Stimulated activated CD4-positive, alpha-beta T cell treated with anti-CD3 and anti-CD28 coated beads, Interleukin-15, amount 100 ng/mL, for 1 hour (primary cell): ENCODE measurements at places on chromosomes 2 and 18.

GRCh38 chr2:71686781-71687180 lies 233.4 kb downstream of the DYSF start:
- DNase-seq = no peak

GRCh38 chr2:110866466-110866865 lies 134.1 kb downstream of the ACOXL start:
- DNase-seq = peak; percentile 31

DNA sequence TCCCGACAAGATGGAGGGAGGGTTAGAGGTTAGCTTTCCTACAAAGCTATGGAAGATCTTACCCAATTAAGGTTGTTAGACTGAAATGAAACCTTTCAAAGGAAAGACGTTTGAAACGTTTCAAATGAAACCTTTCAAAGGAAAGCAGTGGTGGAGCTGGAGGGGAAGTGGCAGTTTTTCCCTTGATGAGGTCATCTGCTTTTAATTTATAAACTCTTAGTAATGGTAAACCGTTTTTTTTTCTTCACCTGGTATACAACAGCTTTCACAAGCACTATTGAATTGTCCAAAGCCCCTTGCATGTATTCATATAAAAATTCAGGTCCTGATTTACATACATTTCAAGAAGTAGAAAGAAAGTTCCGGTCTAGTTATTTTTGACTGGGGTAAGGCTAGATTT lies 7.4 kb downstream of the PMAIP1 start:
- DNase-seq = no peak

DNA sequence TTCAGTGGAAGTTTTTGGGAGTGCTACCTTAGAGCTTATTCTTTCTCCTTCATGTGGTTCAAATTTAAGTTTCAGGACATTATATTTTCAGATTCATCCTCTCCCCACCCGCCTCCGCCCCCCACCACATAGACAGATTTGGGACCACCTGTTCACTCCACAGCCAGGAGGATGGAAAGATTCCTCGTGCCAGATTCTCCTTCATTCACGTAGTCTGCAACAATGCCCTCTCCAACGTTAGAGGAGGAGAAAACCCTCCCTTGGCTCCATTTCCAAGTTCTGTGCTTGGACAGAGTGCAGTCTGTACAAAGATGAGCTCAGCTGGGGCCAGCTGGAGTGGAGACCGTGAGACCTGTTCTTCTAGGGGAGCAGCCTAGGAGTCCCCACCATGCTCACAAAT lies 26.2 kb downstream of the POU3F3 start:
- DNase-seq = no peak

- no peak for DNase-seq
Observed at GRCh38 chr2:74074487-74074886, 73.2 kb downstream of the BOLA3 start.

DNA sequence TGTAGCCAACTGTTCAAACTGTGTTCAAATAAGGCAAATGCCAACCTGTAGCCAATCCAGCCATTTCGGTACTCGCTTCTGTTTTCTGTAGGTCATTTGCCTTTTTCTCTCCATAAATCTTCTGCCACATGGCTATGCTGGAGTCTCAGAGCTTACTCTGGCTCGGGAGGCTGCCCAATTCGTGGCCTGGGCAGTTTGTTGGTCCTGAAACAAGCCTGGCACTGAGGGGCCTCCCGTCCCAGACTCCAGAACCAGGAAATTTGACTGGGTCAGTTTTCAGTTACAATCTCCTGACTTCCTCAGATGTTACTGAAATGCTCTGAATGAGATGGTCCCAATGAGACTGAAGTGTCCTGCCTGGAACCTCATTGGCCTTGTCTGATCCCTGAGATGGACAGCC lies 120.8 kb upstream of the NPAS2 start:
- DNase-seq = no peak

DNA sequence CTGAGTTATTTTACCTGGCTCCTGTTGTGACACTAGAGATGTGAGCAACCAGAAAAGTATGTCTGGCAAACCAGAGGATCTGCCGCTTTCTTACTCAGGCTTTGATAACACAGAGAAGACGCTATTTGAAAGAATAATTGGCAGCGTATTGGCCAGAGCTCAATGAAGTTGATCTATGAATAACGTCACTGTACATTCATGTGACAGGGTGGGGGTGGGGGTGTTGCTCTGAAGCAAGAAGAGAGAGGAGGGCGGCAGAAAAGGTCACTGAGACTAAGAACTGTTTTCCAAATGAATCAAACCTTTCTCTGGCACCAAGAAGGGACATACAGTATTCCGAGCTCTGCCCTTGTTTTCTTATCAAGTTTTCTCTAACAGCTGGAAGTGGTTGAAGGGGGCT lies 1.7 kb upstream of the ONECUT2 start:
- no peak for DNase-seq
